NCI-H82 (cell line): ENCODE measurements at places on chromosomes 5 and 9.

GRCh38 chr9:127886401-127886972 is 9.0 kb upstream of the AK1 start:
- DNase-seq: peak; percentile 24

- peak; percentile 42 for DNase-seq
Observed at GRCh38 chr9:87498046-87498810, 561 bp downstream of the DAPK1 start.

DNA sequence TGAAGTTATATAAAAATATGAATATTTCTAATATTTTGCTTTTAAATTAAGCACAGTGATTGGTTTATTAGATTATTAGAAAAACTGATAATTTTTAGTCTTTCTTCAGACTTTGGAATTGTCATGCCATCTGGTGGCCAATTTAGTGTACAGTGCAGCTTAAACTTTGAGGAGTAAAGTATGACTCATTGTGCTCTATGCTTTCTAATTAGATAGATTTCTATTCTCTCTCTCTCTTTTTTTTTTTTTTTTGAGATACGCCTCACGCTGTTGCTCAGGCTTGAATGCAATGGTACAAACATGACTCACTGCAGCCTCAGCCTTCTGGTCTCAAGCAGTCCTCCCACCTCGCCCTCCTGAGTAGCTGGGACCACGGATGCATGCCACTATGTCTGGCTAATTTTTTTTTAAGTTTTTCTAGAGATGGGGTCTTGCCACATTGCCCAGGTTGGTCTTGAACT is 42.1 kb upstream of the GPR21 start:
- DNase-seq: no peak

DNA sequence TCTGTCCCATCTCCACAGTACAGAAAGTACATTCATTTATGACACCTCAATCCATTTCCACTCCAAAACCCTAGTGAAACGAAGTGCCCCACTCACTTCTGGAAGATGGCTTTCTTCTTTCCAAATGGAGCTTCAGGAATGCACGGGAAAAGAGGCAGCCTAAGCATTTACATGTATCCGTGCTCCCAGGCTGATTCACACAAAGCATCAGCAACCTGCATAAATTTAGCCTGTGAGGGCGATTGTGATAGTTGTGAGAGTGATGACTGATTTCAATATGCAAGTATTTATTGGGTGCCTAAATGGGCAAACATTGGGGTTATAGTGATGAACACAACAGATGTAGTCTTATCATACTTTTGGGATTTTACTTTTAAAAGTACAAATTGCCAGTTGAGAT is 86.6 kb downstream of the PLPPR1 start:
- no peak for DNase-seq

DNA sequence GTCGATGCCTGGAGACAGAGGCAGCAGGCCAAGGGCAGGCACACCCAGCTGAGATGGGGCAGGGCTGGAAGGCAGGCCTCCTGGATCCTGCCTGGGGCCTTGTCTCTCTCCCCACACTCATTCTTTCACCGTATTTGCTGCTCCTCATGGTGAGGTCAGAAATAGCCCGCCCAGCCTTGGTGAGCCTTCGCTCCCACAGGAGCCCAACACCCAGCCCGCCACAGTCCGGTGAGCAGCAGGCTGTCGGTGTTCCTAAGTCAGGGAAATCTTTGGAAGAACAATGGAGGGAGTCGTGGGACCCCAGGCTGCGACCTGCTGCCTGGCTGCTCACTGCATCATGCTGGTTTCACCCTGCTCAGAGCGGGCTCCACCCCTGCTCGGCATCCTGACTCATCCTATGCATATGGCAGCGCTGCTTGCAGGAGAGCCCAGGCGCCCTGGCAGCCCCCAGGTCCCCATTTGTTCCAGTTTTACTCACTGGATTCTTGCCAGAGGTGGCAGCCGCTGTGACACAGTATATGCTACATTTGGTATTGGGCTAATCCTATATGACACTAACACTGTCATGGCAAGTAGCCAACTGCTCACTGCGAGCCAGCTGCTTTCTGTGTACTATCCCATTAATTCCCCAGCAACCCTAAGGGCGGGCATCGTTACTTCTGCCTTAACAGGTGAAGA is 53.2 kb upstream of the NCS1 start:
- peak; percentile 99 for DNase-seq

- peak; percentile 51 for DNase-seq
Observed at GRCh38 chr5:73446631-73447529, 1.7 kb downstream of the FOXD1 start.
